ENCODE measurements at places on chromosomes 16 and 17.

- DNase-seq: peak; percentile 91
Observed at GRCh38 chr17:61410141-61411010, 10.7 kb downstream of the TBX2 start.

- no peak for DNase-seq
Observed at GRCh38 chr16:9225527-9226316, 134.3 kb downstream of the HAPSTR1 start.

GRCh38 chr16:62715701-62716100 lies 679.5 kb upstream of the CDH8 start:
- DNase-seq: no peak

GRCh38 chr17:81440511-81441244 lies 45.4 kb downstream of the BAHCC1 start:
- peak; percentile 85 for DNase-seq

- DNase-seq: peak; percentile 56
Observed at GRCh38 chr16:57372372-57373116, at the start of gene CX3CL1. Gene CX3CL1 (plus strand): TSS chr16:57372490. CDS start chr16:57372569, 79 bp downstream.

DNA sequence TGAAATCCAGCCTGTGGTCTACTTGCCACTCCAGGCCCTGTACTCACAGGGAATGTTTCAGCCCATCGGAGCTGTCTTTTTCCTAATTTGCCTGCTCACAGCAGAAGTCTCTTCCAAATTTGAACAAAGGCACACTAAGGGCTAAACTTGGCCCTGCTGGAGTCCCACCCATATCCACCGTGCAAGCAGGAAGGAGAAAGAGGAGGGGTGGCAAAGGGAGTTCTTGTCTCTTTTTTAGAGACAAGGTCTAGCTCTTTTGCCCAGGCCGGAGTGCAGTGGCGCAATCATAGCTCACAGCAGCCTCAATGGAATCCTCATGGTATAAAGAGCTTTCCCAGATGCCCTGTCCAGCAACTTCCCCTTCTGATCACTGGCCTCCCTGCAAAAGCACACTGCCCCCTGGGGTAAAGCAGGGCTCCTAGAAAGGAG lies 2.7 kb upstream of the PRM1 start:
- DNase-seq: no peak

- DNase-seq: no peak
Observed at GRCh38 chr16:17437127-17437720, 33.5 kb downstream of the XYLT1 start.

GRCh38 chr16:67287960-67288359 lies 8.6 kb downstream of the PLEKHG4 start:
- DNase-seq: no peak

DNA sequence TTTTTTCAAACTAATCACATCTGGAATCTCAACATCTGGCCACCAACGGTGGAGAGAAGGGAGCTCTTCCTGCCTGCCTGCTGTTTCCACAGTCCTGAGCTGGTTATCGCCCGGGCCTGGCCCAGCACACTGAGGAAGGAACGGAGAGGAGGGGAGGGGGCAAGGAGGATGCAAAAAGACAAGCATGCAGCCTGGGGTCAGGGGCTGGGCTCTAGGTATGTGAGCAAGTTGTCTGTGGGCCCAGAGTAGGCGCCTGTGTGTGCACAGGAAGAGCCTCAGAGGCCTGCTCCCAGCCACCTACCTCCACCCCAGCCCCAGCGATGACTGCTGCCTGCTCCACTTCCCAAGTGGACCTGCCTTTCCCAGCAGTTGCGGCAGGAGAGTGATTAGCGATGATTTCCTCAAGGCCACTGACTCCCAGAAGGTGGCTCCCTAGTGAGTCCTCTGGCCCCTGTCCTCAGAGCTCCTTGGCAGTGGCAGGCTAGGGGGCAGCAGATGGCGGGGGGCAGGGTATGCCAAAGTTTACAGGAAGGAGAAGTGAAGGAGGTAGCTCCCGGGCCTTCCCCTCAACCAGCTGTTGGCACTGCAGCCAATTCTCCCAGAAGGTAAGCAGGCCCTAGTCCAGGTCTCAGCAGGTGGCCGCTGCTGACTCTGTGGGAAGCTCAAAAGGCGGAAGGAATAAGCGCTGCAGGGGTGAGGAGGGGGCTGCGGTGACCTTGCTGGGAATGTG lies 27.0 kb upstream of the RASD1 start:
- DNase-seq: peak; percentile 38

DNA sequence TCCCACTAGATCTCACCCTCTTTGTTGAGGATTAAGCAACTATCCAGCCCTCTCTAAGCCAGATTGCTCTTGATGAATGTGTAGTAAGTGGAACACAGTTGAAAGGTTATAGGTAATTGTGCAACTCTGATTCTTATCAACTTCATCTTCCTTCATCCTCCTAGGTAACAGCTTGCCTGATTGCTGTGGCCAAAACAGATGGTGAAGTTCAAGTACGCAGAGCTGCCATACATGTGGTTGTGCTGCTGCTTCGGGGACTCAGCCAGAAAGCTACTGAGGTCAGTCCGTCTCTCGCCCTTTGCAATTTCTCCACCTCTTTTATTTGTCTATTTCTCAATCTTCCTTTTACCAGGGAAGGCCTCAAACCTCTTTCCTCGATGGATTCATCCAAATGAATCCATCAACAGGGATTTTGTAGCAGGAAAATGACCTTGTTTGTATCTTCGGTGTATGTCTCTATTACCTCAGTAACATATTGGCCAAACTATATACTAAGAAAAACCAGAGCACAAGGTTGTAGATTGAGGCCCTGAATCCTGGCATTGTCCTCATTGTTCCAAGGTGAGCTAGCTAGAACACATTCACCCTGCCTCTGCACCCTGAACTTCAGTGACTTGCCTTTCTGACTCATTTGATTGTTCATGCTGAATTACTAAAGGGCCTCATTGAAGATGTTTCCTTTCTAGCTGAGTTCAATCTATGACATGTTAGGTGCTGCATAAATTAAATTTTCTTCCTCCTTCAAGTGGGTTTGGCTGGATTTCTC lies 65.1 kb upstream of the HAS3 start:
- DNase-seq: no peak

DNA sequence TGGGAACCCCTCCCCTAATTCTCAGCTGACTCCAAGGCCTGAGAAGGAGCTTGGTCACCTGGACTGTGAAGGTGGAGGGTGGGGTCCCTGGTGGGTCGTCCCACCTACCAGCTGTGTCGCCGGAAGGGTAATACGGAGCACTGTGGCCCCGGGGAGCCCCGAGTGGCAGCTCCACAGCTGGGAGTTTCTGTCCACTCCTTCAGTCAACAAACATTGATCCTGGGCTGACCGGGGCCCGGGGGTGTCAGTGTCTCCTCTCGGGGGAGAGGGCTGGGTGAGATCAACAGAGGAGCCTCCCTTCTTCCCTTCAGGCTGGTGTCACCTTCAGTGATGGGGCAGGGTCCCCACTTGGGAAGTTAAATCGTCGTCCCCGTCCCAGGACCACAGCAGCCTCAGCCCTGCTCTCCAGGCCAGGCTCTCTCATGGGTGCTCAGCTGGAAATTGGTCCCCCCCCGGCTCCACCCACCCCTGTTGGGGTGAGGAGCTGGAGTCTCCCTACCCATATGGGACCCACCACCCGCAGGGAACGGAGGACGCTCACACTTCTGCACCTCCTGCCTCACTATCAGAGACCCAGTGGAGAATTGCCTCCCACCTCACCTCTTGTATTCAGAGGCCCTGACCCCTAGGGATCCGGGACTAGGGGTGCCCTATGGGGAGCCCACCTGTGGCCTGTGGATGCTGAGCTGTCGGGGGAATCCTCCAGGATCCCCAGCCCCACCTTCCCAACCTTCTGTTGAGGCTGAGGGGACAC lies 1.9 kb downstream of the GCGR start:
- no peak for DNase-seq

GRCh38 chr17:31497994-31498826 lies 106.7 kb downstream of the RAB11FIP4 start:
- DNase-seq: no peak

DNA sequence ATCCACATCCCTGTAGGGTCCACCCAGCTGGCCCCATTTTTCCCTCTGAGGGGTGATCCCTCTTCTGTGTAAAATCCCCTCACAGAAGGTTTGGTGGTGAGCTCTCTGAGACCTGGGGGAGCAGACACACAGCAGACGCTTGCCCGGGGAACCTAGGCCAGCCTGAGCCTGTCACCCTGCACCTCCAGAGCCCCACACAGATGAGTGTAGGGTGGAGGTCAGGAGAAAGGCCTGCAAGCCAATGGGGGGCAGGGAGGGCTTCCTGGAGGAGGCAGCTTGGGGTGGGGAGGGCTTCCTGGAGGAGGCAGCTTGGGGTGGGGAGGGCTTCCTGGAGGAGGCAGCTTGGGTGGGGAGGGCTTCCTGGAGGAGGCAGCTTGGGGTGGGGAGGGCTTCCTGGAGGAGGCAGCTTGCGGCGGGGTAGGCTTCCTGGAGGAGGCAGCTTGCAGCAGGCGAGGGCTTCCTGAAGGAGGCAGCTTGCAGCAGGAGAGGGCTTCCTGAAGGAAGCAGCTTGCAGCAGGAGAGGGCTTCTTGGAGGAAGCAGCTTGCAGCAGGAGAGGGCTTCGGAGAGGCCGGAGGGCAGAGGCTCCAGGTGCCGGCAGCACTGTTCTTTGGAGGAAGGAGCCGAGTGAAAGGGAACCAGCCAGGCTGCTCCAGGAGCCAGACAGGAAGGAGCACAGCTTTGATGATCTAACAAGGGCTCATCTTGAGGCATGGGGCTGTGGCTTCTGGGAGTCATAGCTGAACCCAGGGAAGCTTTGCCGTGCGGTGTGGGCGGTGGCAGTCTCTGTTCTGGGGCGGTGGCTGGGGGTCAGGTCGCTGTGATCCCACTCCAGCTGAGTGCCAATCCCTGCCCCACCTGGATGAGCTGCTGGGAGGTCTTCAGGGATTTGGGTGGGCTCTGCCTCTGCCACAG lies 83.7 kb upstream of the ZNF469 start:
- DNase-seq: no peak

- DNase-seq: no peak
Observed at GRCh38 chr17:83089328-83090132, 10.1 kb downstream of the METRNL start.

GRCh38 chr17:79536212-79536840 lies 74.5 kb downstream of the RBFOX3 start:
- DNase-seq: no peak

DNA sequence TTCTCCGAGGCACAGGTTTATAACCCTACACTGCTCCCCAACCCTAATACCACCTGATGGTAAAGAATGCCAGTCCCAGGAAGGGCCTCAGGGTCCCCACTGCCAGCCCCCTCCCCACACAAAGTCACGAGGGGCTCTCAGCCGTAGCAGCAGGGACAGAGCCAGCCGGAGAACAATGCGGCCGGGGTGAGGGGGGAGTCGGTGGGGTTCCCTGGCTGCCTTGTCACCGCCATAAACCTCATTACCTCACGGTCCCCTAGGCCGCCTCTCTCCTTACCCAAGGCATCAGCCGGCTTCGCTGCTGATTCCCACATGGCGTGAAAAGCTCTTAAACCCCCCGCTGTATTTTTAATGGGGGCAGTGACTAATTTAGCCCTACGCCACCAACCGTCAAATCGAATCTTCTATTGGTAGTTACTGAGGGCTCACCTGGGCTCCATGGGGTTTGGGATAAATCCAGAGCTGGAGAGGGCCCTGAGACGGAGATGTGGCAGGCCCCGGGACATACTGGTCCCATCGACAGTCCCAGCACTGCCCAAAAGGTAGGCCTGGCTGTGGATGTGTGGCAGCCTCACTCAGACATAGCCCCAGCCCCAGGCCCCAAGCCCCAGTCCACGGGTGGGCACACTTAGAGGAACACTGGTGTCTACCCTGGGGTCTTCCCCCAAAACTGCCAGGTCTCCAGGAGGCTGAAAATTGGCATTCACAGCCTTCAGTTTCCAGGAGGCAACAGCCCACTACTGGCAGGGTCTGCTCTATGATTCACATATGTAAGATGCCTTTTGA lies 115.3 kb downstream of the C16orf78 start:
- DNase-seq: no peak

DNA sequence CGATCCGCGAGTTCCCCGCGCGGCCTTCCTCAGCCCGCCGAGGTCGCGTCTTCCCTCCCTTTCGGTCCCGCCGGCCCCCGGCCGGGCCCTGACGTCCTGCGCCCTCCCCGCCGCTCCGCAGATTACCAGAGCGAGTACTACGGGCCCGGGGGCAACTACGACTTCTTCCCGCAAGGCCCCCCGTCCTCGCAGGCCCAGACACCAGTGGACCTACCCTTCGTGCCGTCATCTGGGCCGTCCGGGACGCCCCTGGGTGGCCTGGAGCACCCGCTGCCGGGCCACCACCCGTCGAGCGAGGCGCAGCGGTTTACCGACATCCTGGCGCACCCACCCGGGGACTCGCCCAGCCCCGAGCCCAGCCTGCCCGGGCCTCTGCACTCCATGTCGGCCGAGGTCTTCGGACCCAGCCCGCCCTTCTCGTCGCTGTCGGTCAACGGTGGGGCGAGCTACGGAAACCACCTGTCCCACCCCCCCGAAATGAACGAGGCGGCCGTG lies 5.4 kb downstream of the LHX1 start:
- DNase-seq: no peak

DNA sequence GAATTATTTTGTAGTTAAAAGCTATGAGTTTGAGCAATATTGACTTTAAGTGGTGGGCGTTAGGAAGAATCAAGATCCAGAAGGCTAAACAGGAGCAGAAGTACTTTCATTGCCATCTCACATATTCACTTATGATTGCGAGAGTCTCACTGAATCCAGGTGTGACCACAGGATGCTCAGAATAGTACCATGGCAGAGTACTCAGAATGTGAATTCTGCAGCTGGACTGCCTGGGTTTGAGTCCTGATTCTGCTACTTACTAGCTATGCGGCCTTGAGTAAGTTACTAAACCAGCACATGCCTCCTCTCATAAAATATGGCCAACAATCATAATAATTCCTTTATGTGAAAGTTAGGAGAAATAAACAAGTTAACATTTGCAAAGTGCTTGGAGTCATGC lies 109.5 kb downstream of the CA10 start:
- DNase-seq: no peak

- DNase-seq: no peak
Observed at GRCh38 chr17:61335105-61335844, 64.4 kb upstream of the TBX2 start.

DNA sequence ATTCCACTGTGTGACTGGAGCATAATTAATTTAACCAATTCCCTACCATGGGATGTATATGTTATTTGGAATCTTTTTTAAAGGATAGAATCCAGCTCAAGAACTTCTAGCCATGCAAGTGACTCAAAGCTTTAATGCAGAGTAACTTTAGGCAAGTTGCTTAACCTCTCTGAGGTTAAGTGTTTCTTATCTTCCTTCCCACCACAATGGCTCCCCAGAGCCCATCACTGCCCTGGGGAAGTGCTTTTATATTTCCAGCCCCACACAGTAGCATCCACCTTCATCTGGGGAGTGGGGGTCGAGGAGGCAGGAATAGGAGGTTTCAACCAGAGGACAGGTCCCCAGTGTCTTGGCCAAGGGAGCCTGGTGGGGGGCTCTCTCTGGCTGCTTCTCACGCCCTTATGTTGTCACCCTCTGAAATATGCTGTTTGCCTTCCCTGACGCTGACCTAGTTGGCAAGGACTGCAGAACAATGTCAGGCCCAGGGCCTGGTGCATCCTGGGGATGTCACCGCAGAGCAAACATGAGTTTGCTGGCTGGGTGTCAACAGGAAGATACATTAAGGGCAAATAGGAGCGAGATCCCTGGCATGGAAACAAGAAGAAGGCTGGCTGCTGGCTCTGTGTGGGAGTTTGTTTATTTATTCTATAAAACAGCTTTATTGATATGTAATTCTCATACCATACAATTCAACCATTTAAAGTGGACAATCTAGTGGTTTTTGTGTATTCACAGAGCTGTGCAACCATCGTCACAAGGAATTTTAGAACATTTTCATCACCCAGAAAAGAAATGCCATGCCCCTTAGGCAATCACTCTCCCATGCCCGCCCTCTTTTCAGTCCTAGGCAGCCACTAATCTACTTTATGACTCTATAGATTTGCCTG lies 46.6 kb upstream of the WSB1 start:
- no peak for DNase-seq

Data from endothelial cell (in vitro differentiated cells).